ENCODE measurements at places on chromosomes 6 and 20.

DNA sequence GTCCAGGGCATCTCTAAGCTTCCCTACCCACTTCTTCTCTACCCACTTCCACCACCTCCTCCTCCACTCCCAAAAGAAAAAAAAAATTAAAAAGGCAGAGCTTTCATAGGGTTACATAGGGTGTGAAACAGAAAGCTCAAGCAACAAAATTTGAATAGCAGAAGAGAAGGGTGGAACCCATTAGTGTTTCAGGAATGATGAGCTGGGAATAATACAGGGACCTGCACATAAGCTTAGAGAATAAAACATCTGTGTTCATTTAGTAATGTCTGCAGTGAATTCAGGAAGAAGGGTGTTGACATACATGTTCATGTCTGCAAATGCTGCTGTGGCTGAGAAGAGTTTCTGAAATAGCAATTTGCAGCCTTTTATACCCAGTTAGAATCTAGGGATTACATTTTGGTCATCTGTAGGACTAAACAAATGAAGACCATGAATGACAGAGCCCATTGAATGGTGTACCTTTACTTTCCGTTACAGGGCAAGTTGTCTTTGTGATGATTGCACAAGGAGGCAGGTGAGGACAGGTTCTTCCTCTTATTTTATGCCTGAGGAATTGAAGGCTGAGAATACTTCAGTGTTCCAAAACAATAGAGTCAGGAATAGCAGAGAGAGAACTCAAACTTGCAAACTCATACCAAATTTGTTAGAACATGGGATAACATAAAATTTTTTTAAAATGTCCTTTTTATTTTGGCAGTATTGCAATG is 975.1 kb downstream of the TFAP2A start:
- H3K36me3 ChIP-seq, result no peaks in the 10 kb centered on the region
- no peak overlapping the region for H3K4me3 ChIP-seq
- no peak overlapping the region for H3K27ac ChIP-seq

DNA sequence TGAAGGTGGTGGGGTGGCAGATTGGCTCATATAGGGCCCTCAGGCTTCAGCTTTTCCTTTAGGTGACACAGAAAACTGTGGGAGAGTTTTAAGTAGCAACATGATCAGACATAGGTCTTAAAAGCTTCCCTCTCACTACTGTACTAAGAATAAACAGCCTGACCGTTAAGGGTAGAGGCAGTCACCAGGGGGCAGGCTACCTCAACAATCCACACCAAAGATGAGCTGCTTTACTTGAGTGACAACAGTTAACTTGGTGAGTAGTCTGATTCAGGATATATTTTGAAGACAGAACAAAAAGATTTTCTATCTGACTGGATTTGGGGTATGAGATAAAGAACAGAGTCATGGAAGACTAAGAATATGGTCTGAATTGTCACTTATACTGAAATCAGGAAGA is 193.1 kb upstream of the SHLD1 start:
- DNase-seq, result no peak
- H3K27ac ChIP-seq, result no peak overlapping the region
- no peaks in the 10 kb centered on the region for H3K27me3 ChIP-seq
- H3K4me3 ChIP-seq, result no peak overlapping the region
- H3K4me1 ChIP-seq, result peaks cover 12% of the 10 kb centered on the region

DNA sequence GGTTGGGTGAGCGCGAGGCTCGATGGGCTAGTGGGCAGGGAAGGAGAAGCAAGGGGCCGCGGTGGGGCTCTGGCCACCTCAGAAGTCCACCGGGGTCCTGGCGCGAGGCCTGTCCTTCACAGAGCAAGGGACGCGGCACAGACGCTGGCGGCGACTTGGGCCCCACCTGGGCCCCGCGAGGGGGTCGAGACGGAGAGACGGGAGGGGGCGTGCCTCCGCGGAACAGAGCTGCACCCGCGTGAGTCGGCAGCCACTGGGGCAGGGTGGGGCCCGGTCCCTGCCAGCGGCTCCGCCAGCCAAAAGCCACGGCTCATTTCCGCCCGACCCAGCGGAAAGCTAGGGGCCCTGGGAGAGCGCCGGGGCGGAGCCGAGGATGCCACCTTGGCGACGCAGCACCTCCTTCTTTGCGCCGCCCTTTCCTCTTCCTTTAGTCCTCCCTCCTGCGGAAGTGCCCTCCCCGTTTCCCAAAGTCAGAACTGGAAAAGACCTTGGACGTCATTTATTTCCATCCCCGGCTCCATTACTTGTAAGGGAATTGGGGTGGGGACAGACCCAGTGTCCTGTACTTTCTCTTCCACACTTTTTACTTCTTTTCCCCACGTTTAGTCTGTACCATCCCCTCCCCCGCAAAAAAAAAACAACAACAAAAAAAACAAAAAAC is at the start of gene CUL7:
CUL7 (minus strand) TSS at position 307 of the 661 bp plus-strand sequence. CDS start 1,063 bp downstream, outside the sequence.
- peak within 1 kb of the TSS; percentile 97 for H3K4me3 ChIP-seq
- H3K27ac ChIP-seq, result peak within 1 kb of the TSS; percentile 97
- peaks cover 42% of the 10 kb centered on the region for H3K4me1 ChIP-seq
- H3K27me3 ChIP-seq, result no peaks in the 10 kb centered on the region
- H3K36me3 ChIP-seq, result peaks cover 34% of the 10 kb centered on the region

DNA sequence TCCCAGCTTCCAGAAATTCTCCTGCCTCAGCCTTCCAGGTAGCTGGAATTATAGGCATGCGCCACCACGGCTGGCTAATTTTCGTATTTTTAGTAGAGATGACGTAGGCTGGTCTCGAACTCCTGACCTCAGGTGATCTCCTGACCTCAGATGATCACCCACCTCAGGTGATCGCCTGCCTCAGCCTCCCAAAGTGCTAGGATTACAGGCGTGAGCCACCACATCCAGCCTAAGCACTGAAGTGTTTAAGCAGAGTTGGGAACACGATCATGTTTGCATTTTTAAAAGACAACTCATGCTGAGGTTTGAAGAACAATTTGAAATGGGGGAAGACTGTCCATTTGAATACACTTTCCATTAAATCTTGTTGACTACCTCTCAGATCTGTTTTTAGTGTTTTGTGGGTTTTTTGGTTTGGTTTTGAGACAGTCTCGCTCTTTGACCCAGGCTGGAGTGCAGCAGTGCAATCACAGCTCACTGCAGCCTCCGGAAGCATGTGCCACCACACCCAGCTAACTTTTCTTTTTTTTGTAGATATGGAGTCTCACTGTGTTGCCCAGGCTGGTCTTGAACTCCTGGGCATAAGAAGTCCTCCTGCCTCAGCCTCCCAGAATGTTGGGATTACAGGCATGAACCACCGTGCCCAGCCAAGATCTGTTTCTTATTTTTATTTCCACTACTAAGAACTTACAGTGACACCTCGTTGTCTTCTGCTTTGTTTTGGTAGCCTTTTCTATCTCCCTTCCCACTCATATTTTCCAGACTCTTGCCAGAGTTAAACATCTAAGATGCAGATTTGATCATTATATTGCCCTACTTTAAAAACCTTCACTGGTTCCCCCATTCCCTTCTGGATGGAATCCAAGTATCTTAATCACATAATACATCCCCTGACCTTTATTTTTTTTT is 5.5 kb downstream of the CASP8AP2 start:
- H3K27me3 ChIP-seq, result no peaks in the 10 kb centered on the region
- H3K27ac ChIP-seq, result no peak overlapping the region
- no peak overlapping the region for H3K4me3 ChIP-seq
- H3K36me3 ChIP-seq, result peaks cover 27% of the 10 kb centered on the region
- H3K4me1 ChIP-seq, result peaks cover 13% of the 10 kb centered on the region

- no peak for DNase-seq
- no peaks in the 10 kb centered on the region for H3K36me3 ChIP-seq
- no peak overlapping the region for H3K4me3 ChIP-seq
- H3K4me1 ChIP-seq, result peaks cover 4% of the 10 kb centered on the region
- no peak overlapping the region for H3K27ac ChIP-seq
These were observed 148.1 kb downstream of the SCML4 start for GRCh38 chr6:107676042-107676441.

DNA sequence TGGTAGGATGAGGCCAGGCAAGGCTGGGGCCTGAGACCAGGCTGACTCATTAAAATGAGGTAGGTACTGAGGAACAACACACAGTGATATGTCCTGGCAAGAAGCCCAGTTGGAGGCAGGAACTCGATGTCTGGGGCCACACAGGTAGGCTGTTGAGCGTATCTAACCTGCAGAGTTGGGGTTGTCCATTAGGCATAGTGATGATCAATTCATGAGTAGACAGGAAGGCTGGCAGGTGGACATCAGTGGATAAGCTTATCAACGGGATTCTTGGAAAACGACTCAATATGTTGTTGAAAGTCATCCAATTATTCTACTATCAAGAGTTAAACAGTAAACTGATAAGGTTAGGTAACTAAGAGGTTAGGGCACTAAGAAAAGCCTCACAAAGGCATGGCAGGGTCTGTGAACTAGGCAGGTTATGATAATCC is 193.2 kb upstream of the COL21A1 start:
- H3K4me3 ChIP-seq, result no peak overlapping the region
- H3K4me1 ChIP-seq, result no peaks in the 10 kb centered on the region
- peaks cover 5% of the 10 kb centered on the region for H3K27me3 ChIP-seq
- DNase-seq, result no peak

GRCh38 chr6:56863366-56863765 is 91.5 kb upstream of the BEND6 start:
- H3K4me3 ChIP-seq, result no peak overlapping the region
- H3K27me3 ChIP-seq, result no peaks in the 10 kb centered on the region
- peaks cover 6% of the 10 kb centered on the region for H3K36me3 ChIP-seq
- H3K27ac ChIP-seq, result peak overlapping the region; percentile 86

GRCh38 chr6:15985379-15985959 is 143.4 kb upstream of the MYLIP start:
- no peak for DNase-seq
- peaks cover 6% of the 10 kb centered on the region for H3K27me3 ChIP-seq
- H3K36me3 ChIP-seq, result no peaks in the 10 kb centered on the region
- no peaks in the 10 kb centered on the region for H3K4me1 ChIP-seq
- H3K27ac ChIP-seq, result no peak overlapping the region
- no peak overlapping the region for H3K4me3 ChIP-seq

GRCh38 chr6:13703496-13703895 is 8.1 kb downstream of the RANBP9 start:
- DNase-seq, result no peak
- H3K4me3 ChIP-seq, result no peak overlapping the region
- H3K36me3 ChIP-seq, result peaks cover 8% of the 10 kb centered on the region
- no peak overlapping the region for H3K27ac ChIP-seq
- peaks cover 23% of the 10 kb centered on the region for H3K4me1 ChIP-seq

DNA sequence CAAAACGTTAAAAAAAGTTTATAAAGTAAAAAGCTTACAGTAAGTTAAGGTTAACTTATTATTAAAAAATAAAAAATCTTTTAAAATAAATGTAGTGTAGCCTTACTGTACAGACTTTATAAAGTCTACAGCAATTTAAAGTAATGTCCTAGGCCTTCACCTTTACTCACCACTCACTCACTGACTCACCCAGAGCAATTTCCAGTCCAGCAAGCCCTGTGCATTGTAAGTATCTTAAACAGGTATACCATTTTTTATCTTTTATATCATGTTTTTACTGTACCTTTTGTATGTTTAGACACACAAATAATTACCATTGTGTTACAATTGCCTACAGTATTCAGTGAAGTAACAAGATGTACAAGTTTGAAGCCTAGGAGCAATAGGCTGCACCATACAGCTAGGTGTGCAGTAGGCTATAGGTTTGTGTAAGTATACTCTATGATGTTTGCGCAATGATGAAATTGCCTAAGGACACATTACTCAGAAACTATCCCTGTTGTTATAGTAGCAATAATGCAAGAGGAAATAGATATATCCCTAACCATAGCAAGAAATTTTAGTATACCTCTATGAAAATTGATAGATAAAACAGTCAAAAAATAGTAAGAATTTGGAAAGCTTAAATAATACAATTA is 39.5 kb downstream of the FBXO5 start:
- no peak for DNase-seq
- no peaks in the 10 kb centered on the region for H3K36me3 ChIP-seq
- peaks cover 52% of the 10 kb centered on the region for H3K27me3 ChIP-seq
- peaks cover 5% of the 10 kb centered on the region for H3K4me1 ChIP-seq
- no peak overlapping the region for H3K27ac ChIP-seq
- no peak overlapping the region for H3K4me3 ChIP-seq

DNA sequence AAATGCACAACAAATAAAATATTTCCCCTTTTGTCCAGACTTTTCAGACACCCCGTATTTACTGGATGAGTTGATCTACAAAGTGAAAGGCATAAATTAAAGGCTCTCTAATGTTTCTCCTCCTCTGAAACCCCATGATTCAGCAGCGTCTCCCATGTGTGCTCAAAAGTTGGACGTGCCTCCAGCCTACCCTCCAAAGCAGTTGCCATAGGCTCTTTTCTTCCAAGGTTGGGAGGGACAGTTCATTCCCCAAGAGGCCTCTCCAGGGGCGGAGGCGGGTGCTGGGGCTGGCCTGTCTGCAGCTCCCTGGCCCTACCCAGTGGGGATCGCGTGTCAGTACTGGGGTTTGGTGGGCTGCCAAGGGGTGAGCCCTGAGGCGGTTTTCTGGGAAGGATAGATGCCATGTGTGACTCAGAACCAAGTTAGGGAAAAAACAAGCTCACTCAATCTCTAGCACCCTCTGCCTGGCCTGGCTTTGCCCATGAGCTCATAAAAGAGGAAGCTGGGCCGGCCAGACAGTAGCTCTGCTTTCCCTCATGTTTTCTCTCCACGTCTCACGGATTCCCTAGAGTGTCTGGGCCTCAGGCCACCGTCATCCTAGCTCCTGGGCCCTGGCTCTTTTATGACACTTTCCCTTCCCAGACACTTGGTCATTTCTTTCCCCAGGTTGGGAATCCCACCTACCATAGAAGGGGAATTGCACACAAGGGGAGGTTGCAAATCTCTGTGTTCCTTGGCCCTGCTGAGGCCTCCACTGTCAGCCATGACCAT is 8.0 kb upstream of the IER3 start:
- H3K27ac ChIP-seq, result peak overlapping the region; percentile 99
- peak; percentile 100 for DNase-seq
- no peaks in the 10 kb centered on the region for H3K27me3 ChIP-seq
- peak overlapping the region; percentile 19 for H3K4me3 ChIP-seq

- H3K27me3 ChIP-seq, result no peaks in the 10 kb centered on the region
- H3K4me1 ChIP-seq, result no peaks in the 10 kb centered on the region
- no peak for DNase-seq
- H3K27ac ChIP-seq, result no peak overlapping the region
- no peaks in the 10 kb centered on the region for H3K36me3 ChIP-seq
- no peak overlapping the region for H3K4me3 ChIP-seq
These were observed 716.0 kb downstream of the KIF16B start for GRCh38 chr20:15857173-15857784.

DNA sequence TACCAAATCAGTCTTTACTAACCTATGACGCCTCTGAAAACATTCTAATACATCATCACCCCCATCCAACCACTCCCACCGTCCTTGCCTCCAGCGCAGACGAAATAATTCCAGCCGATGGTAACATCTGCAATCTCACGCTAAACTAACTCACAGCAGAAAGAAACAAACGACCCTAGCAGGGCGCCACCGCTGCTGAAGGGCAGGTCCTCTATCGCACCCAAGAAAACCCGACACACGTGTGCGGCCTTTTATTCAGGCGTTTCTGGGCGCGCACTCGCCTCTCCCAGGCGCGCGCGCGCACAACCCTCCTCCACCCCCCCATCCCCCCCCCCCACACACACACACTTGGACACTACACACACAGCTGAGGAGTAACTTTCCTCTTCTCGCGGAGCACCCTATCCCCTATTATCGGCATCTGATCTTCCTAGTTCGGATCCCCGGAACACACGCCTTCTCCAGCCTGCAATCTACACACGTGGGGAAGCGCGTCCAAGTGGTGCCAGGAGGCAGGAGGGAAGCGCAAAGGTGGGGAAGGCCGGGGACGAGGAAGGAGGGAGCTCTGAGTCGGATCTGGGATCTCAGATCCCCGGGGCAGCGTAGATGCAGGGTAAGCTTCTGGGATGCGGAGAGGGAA is 1.4 kb downstream of the GFOD1 start:
- no peak for DNase-seq
- peaks cover 13% of the 10 kb centered on the region for H3K4me1 ChIP-seq
- H3K27ac ChIP-seq, result no peak overlapping the region
- peak overlapping the region; percentile 83 for H3K4me3 ChIP-seq

GRCh38 chr6:36836111-36837021 is 2.9 kb downstream of the CPNE5 start:
- H3K27me3 ChIP-seq, result peaks cover 39% of the 10 kb centered on the region
- no peak for DNase-seq
- H3K27ac ChIP-seq, result no peak overlapping the region
- no peak overlapping the region for H3K4me3 ChIP-seq

Data from osteocyte (in vitro differentiated cells).